ENCODE measurements at places on chromosomes 4 and X.

DNA sequence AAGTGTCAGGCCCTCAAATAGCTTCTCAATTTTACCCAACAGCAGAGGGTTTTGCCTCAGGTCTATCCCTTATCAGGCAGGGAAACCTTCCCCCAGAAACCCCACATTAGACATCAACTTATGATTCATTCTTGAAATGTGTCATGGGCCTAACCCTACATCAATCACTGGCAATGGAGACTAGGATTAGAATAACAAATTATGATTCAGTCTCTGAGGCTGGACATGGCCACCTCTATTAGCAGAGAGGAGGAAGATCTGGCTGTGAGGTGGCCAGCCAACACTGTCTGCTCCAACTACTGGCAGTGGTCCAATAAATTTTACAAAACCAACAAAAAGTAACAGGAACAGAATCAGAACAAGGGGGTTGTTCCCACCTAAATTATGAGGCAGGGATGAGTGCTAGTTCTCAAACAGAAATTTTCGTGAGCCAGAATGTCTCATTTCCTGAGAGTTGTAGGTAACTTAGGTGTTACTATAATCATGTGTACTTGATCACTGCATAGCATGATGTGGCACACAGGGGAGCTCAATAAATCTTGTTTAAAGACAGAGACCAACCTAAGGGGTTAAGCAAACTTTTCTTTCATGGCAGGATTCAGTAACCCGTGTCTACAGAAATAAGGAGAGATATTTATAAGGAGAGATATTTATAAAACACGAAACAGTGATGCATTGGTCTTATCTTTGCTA lies 126.8 kb downstream of the NFKB1 start:
- peak; percentile 23 for DNase-seq

- DNase-seq = peak; percentile 77
Measured at GRCh38 chrX:152915541-152916241, 17.8 kb downstream of the ZNF185 start.

GRCh38 chr4:40196272-40196671 lies 559 bp upstream of the RHOH start:
- DNase-seq = no peak

DNA sequence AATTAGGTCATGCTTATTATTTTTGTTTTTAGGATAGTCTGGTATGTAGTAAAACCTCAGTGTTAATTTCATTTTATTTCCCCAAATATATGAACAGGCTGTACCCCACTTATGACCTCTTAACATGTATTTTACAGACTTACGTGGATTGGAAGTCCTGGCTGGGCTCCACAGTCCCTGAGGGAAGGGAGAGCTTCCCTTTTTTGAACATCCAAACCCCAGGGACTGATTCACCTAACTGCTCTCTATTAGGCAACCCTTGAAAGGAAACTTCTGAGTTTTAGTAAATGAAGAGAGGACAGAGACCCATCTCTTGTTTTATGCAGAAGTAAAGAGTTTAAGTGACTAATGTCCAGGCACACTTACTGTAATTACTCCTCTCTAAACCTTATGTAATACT lies 233.1 kb upstream of the SPRY1 start:
- no peak for DNase-seq

DNA sequence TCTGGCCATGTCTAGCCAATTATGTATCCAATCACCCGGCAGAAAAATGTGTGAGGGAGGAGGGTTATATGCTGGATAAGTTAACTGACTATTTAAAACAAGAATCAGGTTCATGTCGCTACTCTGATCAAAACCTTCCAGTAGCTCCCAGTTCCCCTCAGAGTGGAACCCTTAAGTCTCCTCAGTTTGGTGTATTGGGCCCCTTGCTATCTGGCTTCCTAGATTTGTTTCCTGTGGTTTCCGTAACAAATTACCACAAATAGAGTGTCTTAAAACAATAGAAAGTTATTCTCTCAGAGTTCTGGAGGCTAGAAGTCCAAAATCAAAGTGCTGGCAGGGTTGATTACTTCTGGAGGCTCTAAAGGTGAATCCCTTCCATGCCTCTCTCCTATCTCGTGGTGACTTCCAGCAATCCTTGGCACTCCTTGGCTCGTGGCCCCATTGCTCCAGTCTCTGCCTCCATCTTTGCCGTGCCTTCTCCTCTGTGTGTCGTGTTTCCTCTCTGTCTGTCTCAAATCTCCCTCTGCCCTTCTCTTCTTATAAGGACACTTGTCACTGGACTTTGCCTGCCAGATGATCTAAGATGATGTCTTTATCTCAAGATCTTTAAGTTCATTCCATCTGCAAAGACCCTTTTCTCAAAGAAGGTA lies 10.5 kb upstream of the ENPP6 start:
- no peak for DNase-seq

Data from GM13977 (cell line).